Activated CD4-positive, CD25-positive, alpha-beta regulatory T cell (primary cell): ENCODE measurements at places on chromosomes 3 and 15.
A peak's percentile ranks its signal among the peaks of the same experiment; 100 is the strongest.

DNA sequence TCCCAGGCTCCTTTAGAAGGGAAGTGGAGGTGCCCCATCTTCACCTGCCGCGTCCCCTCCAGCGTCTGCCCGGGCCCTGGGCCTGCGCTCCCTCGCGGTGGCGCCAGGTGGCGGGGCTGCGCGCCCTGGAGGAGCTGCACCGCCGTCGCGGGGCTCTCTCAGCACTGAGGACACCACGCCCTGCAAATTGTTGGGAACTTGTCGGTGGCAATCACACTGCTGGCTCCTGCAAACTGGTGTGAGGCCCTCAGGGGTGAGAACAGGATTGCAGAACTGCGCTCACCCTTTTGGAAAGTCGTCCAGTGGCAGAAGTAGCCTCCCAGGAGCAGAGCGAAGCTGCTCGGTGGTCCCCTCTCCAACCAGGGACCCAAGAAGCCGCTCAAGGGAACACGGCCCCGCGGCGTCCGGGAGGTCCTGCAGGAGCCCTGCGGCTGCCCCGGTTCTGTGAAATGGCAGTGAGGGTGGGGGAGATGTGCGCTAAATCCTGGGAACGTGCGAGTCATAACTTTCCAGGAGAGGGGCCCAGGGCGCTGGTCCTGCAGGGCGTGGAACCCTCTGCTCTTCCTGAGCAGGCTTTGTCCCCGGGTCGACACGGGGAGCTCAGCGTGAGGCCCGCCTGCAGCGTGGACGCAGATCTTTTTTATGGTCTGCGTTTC is 995 bp upstream of the LRRK1 start:
- peak; percentile 24 for DNase-seq

GRCh38 chr3:94285872-94286271 is 223.0 kb downstream of the NSUN3 start:
- DNase-seq = no peak

GRCh38 chr15:73906346-73907034 is 19.8 kb upstream of the LOXL1 start:
- DNase-seq = no peak

GRCh38 chr3:58299075-58299474 is 7.0 kb upstream of the RPP14 start:
- DNase-seq = no peak

DNA sequence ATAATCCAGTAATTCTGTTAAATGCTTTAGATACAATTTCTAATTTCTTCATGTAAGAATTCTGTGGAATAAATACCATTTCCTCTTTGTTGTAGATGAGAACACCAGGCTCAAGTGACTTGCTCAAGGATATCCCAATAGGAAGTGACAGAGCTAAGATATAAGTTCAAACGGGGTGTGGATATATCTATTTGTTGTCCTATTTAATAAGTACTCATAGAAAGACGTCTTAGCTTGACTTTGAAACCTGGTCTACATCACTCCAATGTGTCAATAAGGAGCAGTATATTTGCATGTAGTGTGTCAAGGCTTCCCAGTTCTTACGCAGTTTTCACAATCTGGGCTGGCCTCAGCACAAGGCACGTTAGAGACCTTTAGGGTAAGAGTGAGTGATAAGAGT is 4.7 kb upstream of the GCSAM start:
- DNase-seq = no peak

DNA sequence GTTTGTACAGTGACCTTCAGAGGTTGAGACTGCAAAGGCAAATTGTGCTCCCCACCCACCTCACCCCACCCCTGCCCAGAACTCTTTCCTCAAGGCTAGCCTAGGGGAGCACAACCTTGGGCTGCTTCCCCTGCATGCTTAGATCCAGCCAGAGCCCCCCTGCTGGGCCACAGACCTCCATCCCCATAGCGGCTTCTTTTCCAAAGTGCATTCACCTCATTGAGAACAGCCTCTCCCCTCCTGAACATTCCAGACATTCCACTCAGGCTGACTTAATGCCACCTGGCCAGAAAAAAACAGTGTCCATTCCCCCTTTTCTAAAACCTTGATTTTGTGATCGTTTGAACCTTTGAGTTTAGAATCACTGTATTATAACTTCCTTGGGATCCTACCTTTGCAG is 124.4 kb upstream of the TOPAZ1 start:
- no peak for DNase-seq

GRCh38 chr3:44501971-44502370 is 24.5 kb upstream of the ZNF445 start:
- DNase-seq = no peak

DNA sequence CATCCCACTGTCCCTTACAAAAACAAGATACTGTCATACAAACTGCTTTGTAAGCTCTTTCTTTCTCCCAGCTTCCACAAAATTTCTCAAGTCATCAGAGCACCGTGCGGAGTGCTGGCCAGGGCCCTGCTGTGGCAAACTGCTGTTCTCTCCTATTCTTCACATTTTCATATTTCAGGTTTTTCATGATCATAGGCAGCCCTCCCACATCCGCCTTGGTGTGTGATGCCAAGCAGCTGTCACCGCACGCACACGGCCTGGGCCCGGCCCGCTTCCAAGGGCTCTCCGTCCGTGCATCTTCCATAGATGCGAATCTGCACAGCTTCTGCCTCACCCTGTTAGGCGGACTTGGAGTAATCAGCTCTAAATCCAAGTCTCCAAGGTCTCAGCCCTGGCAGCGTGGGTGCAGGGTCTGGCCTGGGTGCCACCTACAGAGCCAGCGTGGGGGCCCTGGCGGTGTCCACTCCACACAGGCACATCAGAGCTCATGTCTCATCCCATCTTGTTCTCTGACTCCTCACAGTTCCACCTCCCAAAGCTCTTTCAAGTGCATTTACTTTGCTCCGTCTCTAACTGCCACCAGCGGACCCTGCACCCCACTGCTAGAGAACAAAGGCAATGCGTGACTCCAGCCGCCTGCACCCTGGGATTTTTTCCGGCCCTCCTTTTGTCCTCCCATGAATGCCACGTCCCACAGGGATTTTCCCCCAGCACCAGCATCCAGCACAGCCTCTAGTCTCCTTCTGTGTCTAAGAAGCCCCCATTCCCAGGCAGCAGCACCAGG is 27.2 kb downstream of the CYFIP1 start:
- DNase-seq = no peak

GRCh38 chr3:170494766-170495165 is 76.1 kb downstream of the CLDN11 start:
- no peak for DNase-seq

- DNase-seq = no peak
Measured at GRCh38 chr15:42279234-42279723, 6.0 kb upstream of the TMEM87A start.

DNA sequence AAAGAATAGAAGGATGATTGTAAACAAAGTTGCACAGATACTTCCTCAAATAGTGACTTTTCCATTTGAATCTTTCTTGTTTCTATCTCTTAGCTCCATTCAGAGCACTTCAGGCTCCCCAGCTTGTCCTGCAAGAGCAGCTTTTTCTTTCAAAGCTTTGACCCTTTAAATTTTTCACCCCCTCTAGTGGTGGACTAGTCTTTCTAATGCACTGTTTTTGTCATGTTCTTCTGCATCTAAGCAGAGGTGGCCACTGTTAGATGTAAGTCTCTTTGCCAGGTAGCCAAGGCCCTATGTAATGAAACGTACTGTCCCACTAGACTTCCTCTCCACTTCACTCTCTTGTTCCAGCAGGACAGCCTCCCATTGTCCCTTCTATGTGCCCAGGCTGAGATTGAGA is 74.0 kb upstream of the MANF start:
- DNase-seq = no peak

DNA sequence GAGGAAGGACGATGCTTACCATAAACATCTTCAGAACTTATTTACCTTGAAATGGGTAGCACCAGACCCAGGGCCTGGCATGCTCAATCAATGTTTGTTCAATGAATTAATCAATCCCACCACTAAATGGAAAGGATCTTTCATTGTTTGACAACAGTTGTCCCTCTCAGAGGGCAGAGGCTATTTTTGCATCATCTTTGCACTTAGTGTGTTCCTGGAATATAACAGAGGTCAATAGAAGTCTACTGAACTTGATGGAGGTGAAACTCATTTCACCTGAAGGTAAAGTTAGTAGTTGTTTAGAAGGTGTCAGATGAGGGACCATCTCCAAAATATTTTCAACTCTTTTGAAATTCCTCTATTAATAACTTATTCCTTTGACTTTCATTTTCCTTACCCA is 36.9 kb upstream of the LACTB start:
- no peak for DNase-seq

DNA sequence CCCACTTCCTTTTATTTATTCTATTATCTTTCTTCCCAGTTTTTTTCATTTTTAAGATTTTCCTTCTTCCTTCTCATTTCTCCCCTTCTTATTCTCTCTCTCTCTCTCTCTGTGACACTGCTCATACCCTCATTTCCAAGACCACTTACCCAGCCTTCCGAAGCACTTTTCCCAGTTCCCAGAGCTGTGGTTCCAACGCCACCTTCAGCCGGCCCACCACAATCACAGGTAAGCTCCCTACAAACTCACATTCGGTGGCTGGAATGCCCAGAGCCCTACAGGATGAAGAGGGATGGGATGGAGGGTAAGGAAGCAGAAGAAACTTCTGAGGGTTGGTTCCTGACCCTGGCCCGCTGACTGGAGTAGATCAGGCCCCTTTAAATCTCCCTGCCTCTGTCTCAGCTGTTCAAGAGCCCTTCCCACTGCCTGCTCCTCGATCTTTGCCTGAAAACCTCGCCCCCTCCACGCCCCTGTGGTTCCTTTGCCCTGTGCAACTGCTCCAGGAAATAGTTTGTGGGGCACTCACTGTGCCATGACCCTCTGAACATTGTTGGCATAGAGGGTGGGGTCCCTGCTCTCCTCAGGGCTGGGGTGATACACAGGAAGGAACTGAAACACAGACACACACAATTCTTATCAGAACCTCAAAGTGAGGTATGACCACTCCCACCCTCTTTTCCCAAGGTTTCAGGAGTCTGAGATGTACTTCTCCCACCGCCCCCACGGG is 4.8 kb downstream of the LPCAT4 start:
- no peak for DNase-seq

DNA sequence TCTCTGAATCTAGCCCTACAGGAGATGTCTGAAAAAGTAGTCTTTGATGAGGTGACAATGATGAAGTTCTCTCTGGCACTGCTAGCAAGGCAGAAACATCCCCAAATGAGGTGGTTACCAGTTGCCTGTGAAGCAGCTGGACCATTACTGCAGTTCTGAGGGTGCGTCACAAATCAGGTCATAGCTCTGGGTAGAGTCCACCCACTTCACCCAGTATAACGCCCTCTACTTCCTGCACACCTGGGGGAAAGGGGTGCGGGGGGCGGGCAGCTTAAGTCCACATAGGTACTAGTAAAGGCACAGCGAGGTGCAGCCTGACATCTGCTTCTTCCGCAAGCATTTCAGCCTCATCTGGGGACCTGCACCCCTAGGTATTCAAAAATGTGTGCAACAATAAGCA is 13.4 kb upstream of the SATB1 start:
- DNase-seq = no peak

GRCh38 chr15:63752075-63752684 is 81.6 kb downstream of the HERC1 start:
- no peak for DNase-seq

- no peak for DNase-seq
Measured at GRCh38 chr3:39665441-39665840, 144.0 kb upstream of the MYRIP start.

- DNase-seq = no peak
Measured at GRCh38 chr3:4904811-4905695, 74.2 kb upstream of the BHLHE40 start.

- DNase-seq = no peak
Measured at GRCh38 chr3:13507570-13508339, 27.6 kb downstream of the HDAC11 start.

- no peak for DNase-seq
Measured at GRCh38 chr15:63881431-63881830, 47.7 kb upstream of the HERC1 start.

- DNase-seq = no peak
Measured at GRCh38 chr3:126866175-126866759, 116.6 kb upstream of the PLXNA1 start.

DNA sequence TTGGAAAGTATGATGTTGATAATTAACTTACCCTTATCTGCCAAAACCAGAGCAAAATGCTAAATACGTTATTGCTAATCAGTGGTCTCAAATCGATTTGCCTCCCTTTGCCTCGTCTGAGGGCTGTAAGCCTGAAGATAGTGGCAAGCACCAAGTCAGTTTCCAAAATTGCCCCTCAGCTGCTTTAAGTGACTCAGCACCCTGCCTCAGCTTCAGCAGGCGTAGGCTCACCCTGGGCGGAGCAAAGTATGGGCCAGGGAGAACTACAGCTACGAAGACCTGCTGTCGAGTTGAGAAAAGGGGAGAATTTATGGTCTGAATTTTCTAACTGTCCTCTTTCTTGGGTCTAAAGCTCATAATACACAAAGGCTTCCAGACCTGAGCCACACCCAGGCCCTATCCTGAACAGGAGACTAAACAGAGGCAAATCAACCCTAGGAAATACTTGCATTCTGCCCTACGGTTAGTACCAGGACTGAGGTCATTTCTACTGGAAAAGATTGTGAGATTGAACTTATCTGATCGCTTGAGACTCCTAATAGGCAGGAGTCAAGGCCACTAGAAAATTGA is 59.7 kb downstream of the DCUN1D1 start:
- DNase-seq = no peak

DNA sequence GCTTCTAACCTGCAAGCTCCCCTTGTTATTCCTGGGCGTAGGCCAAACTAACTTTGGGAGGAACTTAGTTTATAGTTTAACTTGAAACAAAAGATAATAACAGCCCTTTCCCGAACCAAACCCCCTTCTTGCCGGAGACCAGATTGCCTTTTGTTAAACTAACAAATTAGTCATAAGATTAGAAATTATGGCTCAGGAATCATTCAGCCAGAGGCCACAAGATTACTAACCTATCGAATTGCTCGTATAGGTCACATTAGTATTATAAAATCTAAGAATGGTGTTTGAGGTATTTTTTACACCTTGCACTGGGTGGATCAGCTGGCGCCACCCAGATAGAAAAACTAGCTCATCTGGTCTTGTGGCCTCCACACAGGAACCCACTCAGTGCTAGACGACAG is 65.3 kb upstream of the RAP2B start:
- DNase-seq = no peak

DNA sequence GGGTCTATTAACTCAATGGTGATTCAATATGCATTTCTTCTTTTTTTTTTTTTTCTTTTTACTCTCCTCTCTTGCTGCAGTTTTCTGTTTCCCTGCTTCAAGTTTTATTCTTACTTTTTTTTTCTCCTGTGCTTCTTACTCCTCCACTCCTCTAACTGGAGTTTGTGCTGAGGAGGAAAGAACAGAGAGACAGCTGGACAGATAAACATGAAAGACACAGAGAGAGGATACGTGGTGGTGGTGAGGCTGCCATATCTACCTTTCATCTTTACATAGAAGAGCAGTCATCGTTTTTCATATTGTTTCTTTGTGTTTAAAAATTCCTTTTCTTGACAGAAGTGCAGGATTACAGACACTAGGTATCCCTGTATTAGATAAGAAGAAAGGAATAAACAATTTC is 262.8 kb downstream of the OTOL1 start:
- DNase-seq = no peak

GRCh38 chr15:42679285-42680141 is 57.4 kb downstream of the CDAN1 start:
- no peak for DNase-seq

GRCh38 chr3:125185805-125186204 is 26.7 kb downstream of the SLC12A8 start:
- DNase-seq = no peak
